ENCODE measurements at places on chromosomes 7 and 10.

- DNase-seq = no peak
Measured at GRCh38 chr10:44463511-44464121, 78.7 kb upstream of the CXCL12 start.

DNA sequence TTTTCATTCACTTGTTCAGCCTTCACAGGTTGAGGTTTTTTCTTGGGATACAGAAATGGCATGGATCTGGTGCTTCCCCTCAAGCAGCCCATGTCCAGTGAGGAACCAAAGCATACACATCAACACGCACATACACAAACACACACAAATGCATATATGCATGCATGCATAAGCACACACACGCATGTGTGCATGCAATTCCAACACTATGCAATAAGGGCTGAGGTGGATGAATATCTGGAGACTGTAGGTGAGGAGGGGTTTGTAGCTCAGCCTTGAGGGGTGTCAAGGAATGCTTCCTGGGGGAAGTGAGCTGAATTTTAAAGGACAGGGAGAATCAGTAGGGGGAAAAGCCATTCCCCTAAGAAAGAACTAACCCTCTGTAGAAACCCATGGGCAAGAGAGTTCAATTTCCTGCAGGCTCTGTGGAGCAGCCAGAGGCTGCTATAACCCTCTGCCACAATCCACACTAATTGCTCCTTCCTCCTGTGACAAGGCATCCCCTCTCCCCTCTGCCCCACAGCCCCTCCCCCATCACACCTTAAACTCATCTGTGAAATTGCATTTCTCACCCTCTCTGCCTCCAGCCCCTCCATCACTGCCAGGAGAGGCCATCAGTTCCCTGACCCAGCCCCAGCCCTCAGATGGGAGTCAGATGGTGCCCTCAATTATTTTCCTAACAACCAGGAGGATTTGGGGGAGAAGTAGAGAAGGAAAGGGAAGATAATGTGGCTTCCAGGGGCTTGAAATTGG, 316.4 kb downstream of the RPS24 start:
- no peak for DNase-seq

- no peak for DNase-seq
Measured at GRCh38 chr7:128405471-128406313, 4.1 kb downstream of the IMPDH1 start.

DNA sequence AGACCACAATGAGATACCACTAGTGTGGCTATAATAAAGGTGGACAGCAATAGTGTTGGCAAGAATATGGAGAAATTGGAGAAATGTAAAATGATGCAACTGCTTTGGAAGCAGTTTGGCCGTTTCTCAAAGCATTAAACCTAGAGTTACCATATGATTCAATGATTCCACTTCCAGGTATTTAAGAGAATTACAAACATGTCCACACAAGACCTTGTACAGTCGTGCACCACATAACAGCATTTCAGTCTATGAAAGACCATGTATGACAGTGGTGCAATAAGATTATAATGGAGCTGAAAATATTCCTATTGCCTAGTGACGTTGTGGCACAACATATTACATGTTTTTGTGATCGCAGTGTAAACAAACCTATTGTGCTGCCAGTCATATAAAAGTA, 29.6 kb downstream of the CCDC172 start:
- no peak for DNase-seq

GRCh38 chr7:148325208-148325607, 265.4 kb upstream of the C7orf33 start:
- DNase-seq = no peak
